ENCODE measurements at places on chromosomes 4 and X.

DNA sequence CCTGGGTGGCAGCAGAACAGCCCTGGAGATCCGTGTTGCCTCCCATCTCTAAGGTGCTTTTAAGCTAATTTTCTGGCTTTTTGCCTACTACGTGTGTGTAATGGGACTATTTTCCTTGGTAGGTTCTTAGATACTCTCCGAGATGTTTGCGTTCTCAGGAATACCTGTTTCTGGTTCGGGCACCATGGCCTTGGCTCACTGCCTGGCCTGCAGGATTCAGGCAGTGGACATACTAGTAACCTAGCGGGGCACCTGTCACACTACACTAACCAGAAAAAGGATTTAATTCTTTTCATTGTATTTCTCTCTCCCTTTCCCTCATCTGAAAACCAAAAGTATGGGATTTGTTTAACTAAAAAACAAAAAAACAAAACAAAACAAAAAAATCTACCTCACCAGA is 29.2 kb downstream of the FHIP1A start:
- DNase-seq, result no peak

DNA sequence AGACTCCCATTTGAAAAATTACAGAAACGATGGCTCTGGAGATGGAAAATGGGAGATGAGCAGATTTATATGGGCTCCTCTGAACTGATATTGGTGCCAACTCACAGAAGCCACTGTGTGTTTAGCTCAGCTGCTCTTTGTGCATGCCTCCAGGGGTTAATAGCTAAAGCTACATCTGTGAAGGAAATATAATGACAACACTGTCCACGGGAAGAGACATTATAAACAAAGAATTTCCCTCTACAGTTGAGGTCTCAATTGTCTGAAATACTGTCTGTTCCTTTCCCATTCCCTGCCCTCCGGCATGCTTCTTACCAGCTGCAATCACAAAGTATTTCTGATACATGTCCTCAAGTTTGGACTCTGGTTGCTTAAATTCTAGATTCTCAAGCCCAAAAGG is 40.4 kb downstream of the PPA2 start:
- DNase-seq, result no peak

GRCh38 chrX:57070185-57070984 is 51.0 kb downstream of the SPIN2B start:
- no peak for DNase-seq

- DNase-seq, result peak; percentile 37
Measured at GRCh38 chrX:132467026-132467425, 21.8 kb downstream of the MBNL3 start.

DNA sequence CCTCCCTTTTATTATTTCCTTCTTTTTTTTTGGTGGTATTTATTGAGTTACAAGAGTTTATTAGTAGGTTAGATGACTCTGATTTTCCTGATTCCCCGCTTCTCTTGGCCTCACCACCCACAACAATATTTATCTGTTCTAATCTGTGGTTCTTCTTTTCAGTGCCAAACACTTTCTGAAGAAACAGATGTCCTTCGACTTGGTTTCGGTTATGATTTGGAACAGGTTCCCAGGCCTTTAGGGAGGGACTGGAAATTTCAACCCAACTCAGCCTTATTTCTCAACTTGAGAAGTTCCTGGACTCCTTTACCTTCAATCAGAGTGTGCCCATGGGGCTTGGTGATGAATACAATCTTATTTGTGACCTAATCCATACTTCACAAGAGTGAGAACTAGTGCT is 108.1 kb downstream of the UCHL1 start:
- no peak for DNase-seq

DNA sequence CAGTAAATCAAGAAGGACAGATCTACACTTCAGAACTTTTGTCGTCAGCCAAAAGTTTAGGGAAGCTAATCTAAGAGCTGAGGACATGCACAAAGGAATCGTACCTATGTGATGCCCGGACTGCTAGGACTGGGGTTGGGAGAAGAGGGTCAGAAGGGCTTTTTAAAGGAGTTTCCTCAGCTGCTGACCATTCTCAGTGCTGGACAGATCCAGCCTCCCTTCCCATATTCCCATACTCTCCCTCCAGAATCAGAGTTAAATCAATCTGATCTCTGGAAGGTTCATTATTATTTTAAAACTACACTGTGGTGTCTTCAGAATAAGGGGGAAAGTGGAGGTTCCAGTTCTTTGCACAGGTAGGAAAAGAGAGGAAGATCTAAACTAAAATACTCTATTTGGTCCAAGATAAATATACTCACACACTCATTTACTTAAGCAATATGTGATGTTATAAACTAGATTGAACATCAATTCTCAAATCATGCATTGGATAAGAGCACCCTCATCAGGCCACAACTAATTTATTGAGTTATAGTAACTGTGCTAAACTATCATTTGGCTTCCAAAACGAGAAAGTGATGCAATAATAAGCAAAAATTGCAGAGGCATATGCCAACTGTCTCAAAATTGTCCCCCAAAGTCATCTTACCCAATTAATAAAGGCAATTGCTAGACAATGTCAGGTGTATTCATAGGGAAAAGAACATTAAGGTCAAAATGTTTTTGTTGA is 124.7 kb downstream of the HNRNPD start:
- DNase-seq, result no peak

DNA sequence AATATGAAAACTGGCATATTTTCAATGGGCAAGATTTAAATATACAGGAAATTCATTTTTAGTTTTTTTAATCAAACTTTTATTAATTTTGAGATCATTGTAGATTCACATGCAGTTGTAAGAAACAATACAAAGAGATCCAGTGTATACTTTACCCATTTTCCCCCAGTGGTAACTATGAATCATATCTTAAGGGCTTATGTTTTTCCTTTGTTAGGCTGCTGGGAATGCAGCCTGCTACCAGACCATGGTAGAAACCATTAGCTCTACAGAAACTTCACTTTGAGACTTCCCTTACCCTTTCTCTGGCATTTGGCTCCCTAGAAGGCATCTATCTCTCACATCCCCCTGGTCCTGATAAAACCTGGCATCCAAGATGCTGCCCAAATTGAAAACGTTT is 147.6 kb upstream of the EOLA2 start:
- DNase-seq, result peak; percentile 57

DNA sequence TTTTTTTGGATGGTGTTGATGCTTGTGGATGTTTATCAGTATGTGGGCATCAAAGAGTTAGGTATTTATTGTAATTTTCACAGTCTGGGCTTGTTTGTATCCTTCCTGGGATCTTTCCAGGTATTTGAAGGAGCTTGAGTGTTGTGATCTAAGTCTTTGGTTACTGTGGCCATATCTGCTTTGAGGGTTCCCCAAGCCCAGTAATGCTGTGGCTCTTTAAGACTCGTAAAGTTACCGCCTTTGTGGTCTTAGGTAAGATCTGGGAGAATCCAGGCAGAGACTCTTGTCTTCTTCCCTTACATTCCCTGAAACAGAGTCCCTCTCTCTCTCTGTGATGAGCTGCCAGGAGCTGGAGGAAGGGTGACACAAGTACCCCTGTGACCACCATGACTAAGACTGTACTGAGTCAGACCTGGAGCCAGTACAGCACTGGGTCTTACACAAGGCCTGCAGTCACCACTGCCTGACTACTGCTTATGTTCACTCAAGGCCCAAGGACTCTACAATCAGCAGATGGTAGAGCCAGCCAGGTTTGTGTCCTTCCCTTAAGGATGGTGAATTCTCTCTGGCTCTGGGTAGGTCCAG is 62.2 kb downstream of the FMR1NB start:
- peak; percentile 71 for DNase-seq

GRCh38 chr4:178273168-178273567 is 830.9 kb upstream of the AGA start:
- no peak for DNase-seq

- DNase-seq, result peak; percentile 45
Measured at GRCh38 chrX:50705042-50705441, 109.0 kb downstream of the SHROOM4 start.

DNA sequence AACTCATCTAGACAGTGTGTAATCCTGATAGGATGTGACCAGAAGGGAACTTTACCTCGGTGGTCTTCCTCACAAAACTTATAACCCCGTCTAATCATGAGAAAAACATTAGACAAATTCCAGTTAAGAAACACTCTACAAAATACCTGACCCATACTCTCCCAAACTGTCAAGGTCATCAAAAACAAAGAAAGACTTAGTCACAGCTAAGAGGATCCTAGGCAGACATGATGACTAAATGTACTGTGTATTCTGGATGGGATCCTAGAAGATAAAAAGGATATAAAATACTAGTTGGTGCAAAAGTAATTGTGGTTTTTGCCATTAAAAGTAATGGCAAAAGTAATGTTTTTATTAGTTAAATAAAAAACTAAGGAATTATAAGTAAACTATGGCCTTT is 81.6 kb downstream of the DTHD1 start:
- DNase-seq, result peak; percentile 5

DNA sequence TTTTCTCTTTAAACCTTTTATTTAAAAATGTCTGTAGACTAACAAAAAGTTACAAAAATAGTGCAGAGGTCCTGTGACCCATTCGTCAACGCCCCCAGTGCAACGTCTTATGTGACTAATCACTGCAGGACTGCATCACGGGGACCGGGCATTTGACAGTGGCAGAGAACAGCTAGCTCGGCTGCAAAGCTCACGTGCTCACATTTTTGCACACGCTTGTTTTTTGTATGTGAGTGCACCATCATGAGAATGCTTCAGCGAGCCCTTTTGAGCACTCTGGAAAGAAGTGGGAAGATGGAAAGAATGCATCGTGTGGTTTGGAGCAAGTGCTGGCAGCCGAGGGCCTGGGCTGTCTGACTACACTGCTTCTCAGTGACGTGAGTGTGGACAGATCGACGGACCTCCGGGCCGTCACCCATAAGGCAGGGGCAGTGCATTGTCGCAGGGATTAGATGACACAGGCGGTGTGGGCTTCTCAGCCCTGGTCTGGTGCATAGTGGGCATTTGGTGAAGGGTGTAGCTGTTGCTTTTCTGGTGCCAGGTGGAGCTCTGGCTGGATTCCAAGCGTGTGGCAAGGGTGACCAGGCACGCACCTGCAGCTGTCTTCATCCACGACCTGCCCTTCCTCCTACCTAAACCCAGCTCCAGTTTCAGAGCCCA is 17.7 kb downstream of the SPON2 start:
- no peak for DNase-seq

DNA sequence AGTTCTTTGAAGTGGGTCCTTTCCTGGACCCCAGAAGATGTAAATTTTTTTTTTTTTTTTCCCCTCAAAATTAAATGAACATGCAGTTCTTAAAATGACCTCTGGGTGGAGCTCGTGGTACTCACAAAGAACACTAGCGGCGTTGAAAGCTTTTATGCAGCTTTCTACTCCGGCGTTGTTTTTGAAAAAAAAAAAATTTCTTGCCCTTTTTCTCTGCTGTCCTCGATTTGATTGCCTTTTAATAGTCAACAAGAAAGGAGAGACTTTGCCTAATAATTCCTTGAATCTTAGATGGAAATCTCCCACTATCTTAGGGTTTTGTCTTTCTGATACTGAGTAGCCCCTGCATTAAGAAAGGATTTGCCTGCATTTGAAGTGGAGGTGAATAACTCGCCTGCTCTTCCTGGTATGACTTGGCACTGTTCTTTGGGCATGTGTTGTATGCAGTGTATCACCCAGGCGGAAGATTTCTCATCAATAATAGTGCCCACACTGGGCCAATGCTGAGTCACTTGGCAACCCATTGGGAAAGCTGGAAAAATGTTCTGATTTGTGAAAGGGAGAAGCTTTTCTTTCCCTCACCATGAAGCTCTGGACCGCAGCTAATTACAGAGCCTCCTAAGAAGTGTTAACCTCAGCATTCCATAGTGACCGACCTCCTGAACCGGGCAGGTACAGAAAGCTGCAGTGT is 104.0 kb downstream of the PHEX start:
- peak; percentile 51 for DNase-seq

DNA sequence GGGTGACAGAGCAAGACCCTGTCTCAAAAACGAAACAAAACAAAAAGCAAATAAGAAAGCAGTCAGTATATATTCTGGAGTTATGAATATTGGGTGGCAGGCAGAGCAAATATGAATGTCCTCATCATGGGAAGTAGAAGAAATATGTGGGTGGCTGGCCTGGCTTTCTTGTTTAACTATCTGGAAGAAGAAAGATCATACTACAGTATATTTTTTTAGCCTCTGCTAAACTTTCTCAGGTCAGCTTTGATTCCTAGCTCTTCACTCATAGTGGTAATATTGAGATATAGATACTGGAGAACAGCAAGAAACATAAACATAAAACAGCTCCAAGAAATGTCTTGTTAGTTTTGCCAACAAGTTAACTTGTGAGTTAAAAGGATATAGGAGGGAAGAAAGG is 192.5 kb downstream of the SOWAHB start:
- DNase-seq, result no peak

- no peak for DNase-seq
Measured at GRCh38 chr4:7634661-7635251, 200.0 kb upstream of the PSAPL1 start.

DNA sequence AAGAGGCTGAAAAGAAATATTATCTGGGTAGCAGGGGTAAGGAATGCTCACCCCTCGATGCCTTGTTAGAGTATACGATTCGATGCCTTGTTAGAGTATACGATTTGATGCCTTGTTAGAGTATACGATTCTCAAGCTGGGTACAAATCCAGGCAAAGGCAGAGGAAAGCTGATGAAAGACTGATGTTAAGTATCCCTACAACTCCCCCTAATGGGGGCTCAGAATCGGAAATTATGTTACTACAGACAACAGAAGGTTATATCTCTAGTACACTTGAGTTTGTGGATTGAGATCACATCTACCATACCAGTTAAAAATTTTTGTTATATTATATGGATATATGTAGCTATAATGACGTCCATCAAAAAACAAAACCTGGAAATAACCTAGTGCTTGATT is 4.8 kb downstream of the LRRC66 start:
- DNase-seq, result no peak

DNA sequence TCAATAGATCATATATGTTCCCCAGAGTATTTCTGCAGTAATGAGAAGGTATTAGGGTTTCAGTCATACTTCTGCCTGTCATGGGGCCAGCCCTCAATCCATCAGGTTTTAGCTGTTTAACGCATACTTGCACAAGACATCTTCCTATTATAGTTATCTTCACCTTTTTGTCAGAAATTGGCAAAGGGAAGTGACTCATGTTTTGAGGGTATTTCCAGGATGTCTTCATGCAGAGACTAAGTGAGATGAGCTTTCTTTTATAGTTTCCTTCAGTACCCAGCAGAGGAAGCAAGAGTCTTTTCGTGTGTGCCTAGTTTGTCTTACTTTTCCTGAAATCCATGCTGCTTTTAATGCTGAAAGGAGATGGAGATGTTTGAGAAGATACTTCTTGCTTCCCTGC is 9.5 kb downstream of the CSTF2 start:
- DNase-seq, result peak; percentile 7

- DNase-seq, result no peak
Measured at GRCh38 chr4:12399781-12400180, 971.1 kb upstream of the HS3ST1 start.
